Brain microvascular endothelial cell (primary cell): ENCODE measurements at places on chromosomes 11 and 22.

- peak; percentile 14 for DNase-seq
Observed at GRCh38 chr11:19756675-19757475, 44.2 kb downstream of the NAV2 start.

GRCh38 chr11:129999407-129999806 is 3.2 kb downstream of the PRDM10 start:
- DNase-seq: no peak

DNA sequence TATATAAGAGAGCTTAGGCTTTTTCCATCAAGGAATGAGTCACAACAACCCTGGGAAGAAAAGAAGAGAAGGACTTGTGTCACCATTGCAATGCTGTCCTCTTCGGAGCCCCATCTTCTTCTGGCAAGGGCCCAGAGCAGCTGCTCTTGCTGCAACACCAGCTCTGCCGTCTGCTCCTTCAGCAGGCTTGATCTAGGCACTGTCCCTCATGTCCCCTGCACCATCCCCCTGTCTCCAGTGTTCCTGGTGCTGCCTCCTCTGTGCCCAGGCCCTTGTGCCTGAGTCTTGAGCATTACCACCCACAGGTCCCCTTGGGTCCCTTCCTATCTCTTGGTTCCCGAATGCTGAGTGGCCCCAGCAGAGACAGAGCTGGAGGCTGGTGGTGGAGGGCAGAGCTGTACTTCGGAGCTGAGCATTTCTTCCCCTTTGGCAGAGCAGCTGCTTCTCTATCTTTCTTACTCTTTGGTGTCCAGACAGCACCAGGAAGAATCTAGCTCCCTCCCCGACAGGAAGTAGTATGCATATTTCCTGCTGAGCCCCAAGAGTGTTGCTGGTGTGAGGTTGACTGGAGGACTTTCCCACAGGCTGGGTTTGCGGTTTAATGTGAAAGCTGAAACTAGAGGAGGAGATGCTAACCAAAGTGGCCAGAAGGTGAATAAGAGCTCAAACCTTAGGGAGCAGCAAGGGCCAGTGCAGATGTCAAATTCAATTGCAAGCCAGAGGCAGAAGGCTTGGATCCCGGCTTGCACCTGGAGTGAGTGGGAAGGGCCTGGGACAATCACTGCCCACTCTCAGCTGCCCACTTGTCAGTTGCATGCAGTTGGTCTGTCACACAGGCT is 27.8 kb downstream of the WEE1 start:
- peak; percentile 95 for DNase-seq

DNA sequence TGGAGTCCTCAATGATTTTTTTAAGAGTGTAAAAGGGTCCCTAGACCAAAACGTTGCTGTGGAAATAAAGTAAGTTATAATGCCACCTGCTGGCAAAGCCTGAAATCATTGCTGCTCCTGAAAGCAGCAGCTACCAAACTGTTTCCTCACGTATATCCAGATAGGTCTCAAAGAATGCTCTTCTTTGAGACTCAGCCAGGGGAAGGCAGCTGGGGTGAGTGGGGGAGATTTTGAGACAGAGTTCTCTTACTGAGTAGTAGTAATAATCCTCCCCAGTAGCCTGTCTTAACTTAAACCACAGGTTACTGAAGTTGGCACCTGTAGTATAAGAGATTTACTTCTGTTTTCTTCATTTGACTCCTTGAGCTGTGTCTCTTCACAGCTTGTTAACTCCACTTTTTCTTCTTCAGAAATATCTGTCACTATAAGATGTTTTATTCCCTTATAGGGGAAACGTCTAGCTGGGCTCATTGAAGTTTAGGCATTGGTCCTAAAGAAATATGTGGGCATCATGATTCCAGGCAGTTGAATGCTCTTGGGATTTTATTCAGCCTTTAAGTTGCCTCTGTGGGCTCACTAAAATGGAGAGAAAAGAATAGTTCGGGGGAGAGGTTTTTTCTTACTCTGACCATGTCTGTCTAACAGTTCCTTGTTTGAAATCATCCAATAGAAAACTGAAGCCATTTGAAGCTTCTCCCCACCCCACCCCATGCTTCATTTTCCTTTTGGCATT is 77.9 kb downstream of the BTBD10 start:
- peak; percentile 60 for DNase-seq
